ENCODE measurements at places on chromosomes 7 and 10.
A peak's percentile ranks its signal among the peaks of the same experiment; 100 is the strongest.

- DNase-seq, result no peak
Measured at GRCh38 chr7:135831455-135832195, 83.0 kb upstream of the FAM180A start.

- DNase-seq, result no peak
Measured at GRCh38 chr10:33630761-33631160, 296.3 kb upstream of the NRP1 start.

DNA sequence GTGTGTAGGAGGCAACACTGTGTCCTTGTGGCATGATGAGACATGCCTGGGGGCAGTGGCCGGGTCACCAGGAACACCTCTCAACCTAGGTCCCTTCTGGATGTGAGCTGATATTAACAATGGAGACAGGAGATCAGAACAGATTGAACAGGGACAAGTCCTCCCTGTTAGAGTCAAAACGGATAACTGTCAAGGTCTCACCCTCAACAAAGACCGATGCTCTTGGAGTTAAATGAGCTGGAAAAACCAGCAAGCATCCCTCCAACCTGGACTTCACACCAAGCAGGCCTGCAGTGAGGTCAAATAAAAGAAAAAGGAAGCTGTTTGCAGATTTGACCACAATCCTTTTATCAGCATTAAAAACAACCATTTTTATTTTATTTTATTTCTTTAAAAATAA is 49.0 kb downstream of the SLIT1 start:
- no peak for DNase-seq

- DNase-seq, result no peak
Measured at GRCh38 chr10:43361547-43362190, 9.8 kb upstream of the FXYD4 start.

GRCh38 chr10:77939561-77940001 is 13.0 kb upstream of the DLG5 start:
- DNase-seq, result peak; percentile 84

DNA sequence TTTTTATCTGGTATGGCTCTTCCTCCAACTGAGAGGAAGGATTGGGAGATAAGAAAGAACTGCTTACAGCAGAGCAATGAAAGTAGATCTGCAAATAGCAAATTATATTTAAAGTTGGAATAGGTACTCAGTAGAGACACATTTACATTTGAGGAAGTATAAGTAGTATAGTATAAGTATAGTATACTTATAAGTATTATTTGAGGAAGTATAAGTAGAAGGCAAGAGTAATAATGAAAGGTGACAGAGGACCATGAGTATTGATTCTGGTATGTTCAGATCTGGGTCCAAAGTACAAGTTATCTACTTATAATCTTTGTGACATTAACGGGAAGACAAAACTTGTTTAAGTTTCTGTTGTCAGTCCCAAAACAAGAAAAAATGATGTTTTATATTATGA is 527.6 kb upstream of the SORCS1 start:
- DNase-seq, result no peak

- DNase-seq, result peak; percentile 52
Measured at GRCh38 chr7:34165466-34165865, 260.1 kb downstream of the BMPER start.

DNA sequence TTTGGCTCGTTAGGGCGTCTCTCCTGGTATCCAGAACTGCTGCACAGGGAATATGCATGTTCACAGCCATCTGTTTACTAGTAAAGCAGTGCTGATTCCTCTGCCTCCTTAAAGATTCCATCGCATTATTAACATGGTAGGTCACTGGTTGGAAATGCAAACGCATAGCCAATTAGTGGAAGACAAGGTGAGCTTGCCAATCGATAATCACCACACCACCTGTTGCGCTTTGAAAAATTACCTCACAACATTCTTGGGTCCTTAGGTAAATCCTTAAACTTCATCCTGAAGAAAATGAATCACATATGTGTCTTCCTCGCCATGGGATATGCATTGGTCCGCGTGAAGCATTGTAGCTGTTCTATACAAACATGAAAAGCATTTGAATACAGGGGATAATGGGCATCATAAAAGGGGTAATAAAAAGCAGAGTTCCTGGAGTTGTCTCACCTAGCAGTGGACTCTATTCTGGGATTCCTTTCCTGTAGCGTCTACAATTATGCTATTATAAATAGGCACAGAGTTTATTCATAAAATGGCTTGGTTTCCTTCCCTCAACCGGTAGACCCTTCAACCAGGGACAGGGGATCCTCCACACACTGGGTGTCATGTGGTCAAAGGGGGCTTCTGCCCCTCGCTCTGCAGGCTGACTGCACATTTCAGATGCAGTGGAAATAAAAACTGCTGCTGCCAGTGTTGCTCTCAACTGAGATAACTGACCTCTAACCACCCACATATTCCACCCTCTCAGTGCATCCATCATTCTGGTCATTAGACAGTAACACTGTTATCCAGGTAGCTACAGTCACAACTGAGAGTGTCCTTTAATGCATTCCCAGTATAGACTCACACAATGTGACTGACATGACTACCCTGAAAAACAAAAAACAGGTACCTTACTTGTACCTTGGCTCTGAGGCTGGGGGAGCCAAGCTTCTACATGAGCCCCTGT is 389.2 kb upstream of the NFE2L3 start:
- DNase-seq, result no peak

GRCh38 chr10:86313621-86314041 is 53.0 kb downstream of the GRID1 start:
- DNase-seq, result no peak

DNA sequence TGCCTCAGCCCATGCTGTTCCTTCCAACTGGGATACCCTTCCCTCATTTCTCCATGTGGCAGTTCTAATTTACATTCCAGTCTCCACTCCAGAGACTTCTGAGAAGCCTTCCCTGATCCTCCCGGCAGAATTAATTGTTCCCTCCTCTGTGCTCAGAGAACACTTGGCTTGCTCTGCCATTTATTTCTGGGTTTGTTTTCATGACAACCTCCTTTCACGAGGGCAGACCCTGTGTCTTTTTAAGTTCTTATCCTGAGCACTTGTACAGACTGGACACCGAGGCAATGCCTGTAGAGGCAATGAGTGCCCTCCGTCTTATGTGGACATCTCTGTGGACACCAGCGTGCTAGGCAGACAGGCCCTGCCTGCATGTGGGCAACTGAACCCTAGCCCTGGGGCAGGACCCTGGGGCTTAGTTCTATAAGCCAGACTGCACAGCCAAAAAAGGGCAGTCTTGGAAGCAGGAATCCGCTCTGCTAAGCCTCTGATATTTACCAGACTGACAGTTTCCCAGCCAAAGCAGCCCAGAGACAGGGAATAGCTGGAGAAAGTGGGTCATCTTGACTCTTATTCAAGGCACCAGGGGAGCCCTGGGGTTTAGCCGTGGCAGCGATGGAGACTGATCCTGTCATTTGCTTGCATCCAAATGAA is 474.0 kb downstream of the RPS24 start:
- DNase-seq, result no peak

- no peak for DNase-seq
Measured at GRCh38 chr7:120838281-120838682, 19.7 kb downstream of the TSPAN12 start.

DNA sequence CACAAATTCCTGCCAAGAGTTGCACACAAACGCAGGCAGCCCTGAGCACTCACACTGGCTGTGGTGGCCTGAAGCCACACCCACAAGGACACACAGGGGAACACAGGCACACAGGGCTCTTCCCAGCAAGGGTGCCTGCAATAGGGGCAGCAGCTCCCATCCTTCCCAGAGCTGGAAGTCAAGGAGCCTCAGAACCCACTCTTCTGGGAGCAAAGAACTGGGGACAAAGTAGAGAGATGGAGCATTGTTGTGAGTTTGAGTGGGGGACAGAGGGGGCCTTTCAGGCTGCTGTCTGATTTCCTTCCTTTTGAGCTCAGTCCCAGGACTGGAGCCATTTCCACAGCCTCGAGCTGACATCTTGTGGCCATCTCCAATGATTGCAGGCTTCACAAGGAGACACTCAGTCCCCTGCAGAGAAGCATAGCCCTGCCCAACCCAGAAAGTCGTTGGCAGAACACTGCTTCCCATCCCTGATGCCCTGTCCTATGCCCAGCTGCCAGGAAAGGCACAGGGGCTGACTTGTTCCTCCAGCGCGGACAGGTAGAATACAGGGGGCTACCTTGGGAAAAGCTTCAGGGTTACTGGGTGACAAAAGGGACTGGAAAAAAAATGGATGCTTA is 34.4 kb upstream of the SLF2 start:
- peak; percentile 80 for DNase-seq

DNA sequence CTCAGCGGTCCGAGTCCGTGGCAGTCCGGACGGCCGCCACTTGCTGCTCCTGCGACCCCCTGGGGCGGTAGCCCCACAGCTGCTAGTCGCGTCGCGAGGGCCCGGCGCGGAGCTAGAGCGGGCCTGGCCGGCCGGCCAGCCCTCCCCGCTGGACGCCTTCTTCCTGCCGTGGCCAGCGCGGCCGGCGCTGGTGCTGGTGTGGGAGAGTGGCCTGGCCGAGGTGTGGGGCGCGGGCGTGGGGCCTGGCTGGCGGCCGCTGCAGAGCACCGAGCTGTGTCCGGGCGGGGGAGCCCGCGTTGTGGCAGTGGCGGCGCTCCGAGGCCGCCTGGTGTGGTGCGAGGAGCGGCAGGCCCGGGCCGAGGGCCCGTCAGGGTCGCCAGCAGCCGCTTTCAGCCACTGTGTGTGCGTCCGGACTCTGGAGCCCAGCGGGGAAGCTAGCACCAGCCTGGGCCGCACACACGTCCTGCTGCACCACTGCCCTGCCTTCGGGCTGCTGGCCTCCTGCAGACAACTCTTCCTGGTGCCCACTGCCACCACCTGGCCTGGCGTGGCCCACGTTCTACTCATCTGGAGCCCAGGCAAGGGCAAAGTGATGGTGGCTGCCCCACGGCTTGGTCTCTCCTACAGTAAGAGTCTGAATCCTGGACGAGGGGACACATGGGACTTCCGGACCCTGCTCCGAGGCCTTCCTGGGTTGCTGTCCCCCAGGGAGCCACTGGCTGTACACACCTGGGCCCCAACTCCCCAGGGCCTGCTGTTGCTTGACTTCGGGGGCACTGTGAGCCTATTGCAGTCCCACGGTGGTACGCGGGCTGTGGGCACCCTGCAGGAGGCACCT is 631 bp downstream of the HPS6 start:
- DNase-seq, result no peak
